ENCODE measurements at places on chromosomes 2 and 18.

DNA sequence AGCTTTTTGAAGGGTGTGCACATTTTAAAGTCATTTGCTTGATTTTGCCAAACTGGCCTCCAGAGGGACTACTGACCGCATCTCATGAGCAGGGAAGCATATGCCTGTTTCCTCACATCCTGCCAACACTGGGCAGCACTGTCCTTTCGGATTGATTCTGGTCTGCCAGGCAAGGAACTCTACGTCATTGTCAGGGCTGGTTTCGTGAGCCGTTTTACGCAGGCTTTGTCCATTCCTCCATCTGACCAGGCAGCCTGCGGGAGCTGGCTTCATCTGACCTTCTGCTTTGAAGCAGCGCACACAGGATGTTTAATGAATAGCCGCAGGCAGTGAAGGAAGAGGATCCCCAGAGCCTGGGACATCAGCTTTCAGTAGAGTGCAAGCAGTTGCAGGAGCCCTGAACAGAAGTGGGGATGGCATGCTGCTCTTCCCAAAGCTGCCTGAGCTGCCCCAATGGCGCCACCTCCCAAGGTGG is 46.3 kb upstream of the SEMA4C start:
- no peak for DNase-seq

GRCh38 chr2:71684226-71685072 is 231.1 kb downstream of the DYSF start:
- DNase-seq: no peak

DNA sequence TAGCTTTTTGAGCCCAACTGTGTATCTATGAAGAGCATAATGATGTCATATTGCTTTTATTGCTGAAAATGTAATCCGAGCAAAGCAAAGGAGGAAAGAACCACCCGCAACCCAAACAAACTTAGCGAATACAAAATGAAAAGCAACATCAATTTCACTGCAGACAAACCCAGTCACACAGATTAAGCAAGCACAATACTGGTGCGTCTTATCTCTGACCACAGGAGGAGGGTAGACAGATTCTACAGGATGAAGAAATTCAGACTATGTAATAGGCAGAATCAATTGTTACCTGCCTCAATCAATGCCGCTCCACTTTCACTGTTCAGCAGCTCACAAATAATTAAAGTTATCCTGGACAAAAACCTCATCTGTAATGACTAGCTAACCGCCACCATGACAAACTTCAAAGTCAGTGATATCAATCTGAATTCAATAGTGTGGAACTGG is 115.5 kb upstream of the SP3 start:
- DNase-seq: no peak

DNA sequence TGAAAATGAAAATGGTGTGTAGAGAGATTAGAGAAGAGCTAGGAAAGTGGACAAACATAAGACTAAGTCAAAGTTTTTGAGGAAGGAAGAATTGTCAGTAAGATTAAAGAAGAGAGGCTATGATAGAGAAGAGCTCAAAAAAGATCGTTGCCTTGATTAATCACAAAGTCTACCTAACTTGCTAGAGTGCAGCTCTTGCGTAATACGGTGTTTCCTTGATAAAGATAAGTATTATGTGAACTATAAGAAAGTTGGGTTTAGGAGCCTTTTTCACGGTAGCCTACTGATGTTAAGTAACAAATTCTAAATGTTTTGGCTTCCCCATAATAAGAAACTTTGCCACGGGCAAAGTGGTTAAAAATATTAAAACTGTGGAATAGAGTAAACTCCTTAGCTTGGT is 226.4 kb upstream of the NRXN1 start:
- DNase-seq: no peak

DNA sequence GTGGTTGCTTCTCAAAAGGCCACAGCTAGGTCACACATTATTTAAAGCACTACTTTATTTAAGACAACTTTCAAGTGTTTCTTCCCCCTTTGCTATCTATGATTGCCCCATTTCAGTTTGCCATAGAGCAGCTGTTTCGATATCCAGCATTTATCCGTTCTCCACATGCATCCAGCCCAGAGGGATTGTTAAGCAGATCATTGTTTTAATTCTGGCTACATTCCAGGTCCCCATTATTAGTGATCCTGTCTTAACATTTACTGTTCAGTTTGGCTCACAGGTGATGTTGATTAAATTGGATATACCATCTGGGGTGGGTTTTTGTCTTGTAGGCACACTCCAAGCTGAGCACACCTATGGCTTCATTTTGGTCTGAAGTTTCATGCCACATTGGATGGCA is 638.7 kb downstream of the ZEB2 start:
- no peak for DNase-seq

- DNase-seq: no peak
Measured at GRCh38 chr2:1705557-1706076, 38.7 kb downstream of the PXDN start.

DNA sequence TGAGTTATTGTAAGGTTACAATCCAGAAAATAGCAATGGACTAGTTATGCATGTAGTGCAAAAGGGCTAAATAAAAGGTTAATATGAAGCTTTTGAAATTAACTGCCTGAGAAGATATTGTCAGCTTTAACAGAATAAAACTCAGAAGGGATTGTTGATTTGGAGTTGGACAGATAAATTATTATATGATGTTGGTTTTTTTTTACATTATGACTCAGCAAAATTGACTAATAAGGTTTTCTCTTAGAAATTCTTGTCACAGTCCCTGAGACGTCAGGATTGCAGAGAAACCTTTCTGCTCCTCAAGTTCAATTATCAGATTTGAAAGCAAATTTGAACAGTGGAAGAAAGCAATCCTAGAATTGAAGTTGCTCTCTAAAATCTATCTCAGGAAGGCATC is 946.9 kb downstream of the CBLN2 start:
- no peak for DNase-seq
